ENCODE measurements at places on chromosomes 5 and 9.

- no peaks in the 10 kb centered on the region for H3K4me1 ChIP-seq
- no peaks in the 10 kb centered on the region for H3K27me3 ChIP-seq
- no peak for DNase-seq
- no peaks in the 10 kb centered on the region for H3K36me3 ChIP-seq
Measured at GRCh38 chr9:111001526-111001925, 36.7 kb downstream of the LPAR1 start.

DNA sequence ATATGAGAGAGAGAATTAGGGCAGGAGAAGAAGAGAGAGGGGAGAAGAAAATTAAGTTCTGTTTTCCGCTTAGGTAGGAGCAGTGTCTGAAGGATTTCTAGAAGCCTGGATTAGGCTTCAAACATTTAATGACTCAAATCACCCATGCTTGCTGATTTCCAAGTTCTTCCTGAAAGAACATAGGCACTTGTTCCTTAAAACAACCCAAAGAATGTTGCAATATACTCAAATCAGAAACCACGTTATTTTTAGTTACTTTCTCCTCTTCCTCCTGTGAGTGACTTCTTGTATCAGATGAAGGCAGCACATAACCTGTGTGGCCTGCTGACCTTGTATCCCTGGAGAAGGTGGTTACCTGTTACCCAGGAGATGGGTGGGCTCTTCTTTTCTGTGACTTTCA is 351.5 kb upstream of the KLF4 start:
- H3K4me3 ChIP-seq = no peak overlapping the region
- no peaks in the 10 kb centered on the region for H3K36me3 ChIP-seq
- no peaks in the 10 kb centered on the region for H3K27me3 ChIP-seq
- DNase-seq = no peak

DNA sequence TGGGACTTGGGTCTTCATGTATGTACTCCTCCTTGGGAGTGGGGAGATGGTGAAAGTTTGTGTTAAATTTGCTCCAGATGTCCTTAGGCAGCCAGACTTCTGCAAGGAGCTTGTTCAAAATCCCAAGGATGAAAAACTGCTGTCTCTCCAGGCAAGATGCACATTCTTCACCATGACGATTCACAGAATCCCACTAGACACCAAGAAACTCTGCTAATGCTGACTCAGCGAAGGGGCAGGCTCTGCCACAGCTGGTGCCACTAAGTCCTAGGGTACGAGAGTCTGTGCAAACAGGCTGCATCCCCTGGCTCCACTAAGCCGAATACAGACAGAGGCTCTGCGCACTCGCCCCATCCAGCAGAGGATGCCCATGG is 71.1 kb downstream of the OLFM1 start:
- no peak overlapping the region for H3K4me3 ChIP-seq
- no peak overlapping the region for H3K27ac ChIP-seq
- peaks cover 84% of the 10 kb centered on the region for H3K27me3 ChIP-seq

DNA sequence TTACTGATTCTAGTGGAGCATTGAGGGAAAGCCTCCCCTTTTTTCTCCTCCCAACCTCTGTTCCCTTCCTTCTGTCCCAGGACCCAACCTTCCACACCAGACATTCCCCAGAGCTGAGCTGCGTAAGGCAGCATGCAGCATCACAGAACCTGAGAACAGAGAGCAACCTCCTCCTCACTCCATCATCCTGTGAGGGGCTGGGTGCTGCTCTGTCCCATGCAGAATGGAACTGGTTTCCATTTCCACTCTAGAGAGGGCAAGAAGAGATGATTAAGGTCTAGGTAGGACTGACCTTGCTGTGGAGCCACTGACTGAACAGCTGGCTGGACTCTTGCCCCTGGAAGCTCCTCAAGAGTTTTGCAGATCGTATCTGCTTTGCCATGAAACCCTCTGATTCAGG is 30.1 kb upstream of the IL7R start:
- H3K4me3 ChIP-seq = no peak overlapping the region
- no peaks in the 10 kb centered on the region for H3K36me3 ChIP-seq
- no peak overlapping the region for H3K27ac ChIP-seq
- H3K27me3 ChIP-seq = no peaks in the 10 kb centered on the region
- no peaks in the 10 kb centered on the region for H3K4me1 ChIP-seq

DNA sequence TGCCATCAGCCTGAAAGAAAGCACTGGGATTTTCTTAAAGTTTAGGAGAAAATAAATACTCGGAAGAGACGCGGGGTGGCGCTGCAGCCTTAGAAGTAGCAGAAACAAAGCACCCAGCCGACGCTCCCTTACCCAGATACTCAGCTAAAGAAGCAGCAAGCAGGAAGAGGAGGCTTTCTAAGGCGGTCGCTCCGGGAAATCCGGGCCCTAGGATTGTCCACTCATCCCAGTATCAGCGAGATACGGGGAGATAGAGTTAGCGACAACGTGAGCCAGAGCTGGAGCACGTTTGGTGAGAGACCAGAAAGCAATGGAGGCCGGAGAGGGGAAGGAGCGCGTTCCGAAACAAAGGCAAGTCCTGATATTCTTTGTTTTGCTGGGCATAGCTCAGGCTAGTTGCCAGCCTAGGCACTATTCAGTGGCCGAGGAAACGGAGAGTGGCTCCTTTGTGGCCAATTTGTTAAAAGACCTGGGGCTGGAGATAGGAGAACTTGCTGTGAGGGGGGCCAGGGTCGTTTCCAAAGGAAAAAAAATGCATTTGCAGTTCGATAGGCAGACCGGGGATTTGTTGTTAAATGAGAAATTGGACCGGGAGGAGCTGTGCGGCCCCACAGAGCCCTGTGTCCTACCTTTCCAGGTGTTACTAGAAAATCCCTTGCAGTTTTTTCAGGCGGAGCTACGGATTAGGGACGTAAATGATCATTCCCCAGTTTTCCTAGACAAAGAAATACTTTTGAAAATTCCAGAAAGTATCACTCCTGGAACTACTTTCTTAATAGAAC is at the start of gene PCDHB2:
PCDHB2 (plus strand) TSS at position 135 of the 782 bp plus-strand sequence; CDS start at position 311, 176 bp downstream.
- H3K27ac ChIP-seq = no peak within 1 kb of the TSS
- no peaks in the 10 kb centered on the region for H3K36me3 ChIP-seq
- no peaks in the 10 kb centered on the region for H3K27me3 ChIP-seq
- H3K4me3 ChIP-seq = peak within 1 kb of the TSS; percentile 50
- H3K4me1 ChIP-seq = no peaks in the 10 kb centered on the region

GRCh38 chr5:20323323-20323722 is 335.3 kb upstream of the CDH18 start:
- no peaks in the 10 kb centered on the region for H3K27me3 ChIP-seq
- H3K36me3 ChIP-seq = no peaks in the 10 kb centered on the region
- no peak overlapping the region for H3K4me3 ChIP-seq
- DNase-seq = no peak
- no peak overlapping the region for H3K27ac ChIP-seq

GRCh38 chr9:120911295-120911837 is 15.2 kb downstream of the TRAF1 start:
- H3K27ac ChIP-seq = no peak overlapping the region
- no peak for DNase-seq
- no peaks in the 10 kb centered on the region for H3K27me3 ChIP-seq
- no peaks in the 10 kb centered on the region for H3K36me3 ChIP-seq

GRCh38 chr5:150429410-150429873 is 16.7 kb upstream of the CD74 start:
- no peak for DNase-seq
- no peaks in the 10 kb centered on the region for H3K4me1 ChIP-seq
- no peaks in the 10 kb centered on the region for H3K36me3 ChIP-seq
- H3K27ac ChIP-seq = no peak overlapping the region
- no peak overlapping the region for H3K4me3 ChIP-seq

DNA sequence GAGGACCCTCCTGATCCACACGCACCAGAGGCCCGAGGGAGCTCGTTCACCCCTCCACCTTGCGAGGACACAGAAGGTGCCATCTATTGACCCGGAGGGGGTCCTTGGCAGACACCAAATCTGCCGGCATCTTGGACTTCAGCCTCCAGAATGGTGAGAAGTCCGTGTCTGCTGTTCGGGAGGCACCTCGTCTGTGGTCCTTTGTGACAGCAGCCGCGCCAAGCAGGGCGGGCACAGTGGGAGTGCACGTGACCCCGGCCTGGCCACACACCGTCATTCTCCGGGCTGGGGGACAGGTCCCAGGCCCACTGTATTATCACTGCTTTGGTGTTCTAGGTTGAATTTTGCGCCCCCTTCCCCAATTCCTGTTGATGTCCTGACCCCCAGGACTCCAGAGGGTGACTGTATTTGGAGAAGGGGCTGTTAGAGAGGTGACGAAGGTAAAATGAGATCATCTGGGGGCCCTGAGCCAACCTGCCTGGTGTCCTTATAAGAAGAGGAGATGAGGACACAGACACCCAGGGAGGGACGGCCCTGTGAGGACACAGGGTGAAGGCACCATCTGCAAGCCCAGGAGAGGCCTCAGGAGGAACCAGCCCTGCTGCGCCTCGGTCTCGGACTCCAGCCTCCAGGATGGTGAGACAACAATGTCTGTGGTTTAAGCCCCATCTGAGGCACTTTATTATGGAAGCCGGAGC is 15.7 kb downstream of the LPCAT1 start:
- no peak overlapping the region for H3K27ac ChIP-seq
- peaks cover 20% of the 10 kb centered on the region for H3K4me1 ChIP-seq
- H3K36me3 ChIP-seq = peaks cover 6% of the 10 kb centered on the region
- no peak for DNase-seq

- no peak overlapping the region for H3K4me3 ChIP-seq
- H3K27ac ChIP-seq = no peak overlapping the region
- H3K27me3 ChIP-seq = peaks cover 24% of the 10 kb centered on the region
- peak; percentile 90 for DNase-seq
Measured at GRCh38 chr9:137150617-137151457, 11.9 kb downstream of the GRIN1 start.

DNA sequence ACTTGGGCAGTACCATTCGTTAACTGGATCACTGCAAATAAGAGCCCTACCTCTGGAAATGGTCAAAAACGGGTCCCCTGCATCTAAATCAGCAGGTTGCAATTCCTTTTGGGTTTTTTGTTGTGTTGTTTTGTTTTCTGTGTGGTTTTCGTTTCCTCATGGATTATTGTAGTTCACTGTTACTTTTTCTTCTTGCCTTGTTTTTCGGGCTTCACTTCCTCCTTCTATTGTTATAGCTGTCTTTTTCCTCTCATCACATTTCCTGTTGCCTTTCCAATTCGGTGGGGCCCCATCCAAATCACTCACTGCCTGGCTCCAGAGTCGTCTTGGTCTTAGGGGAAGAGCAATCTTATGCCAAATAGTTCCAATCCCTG is 8.7 kb upstream of the SSBP2 start:
- H3K27me3 ChIP-seq = no peaks in the 10 kb centered on the region
- H3K4me1 ChIP-seq = peaks cover 5% of the 10 kb centered on the region
- H3K27ac ChIP-seq = no peak overlapping the region
- DNase-seq = no peak
- no peaks in the 10 kb centered on the region for H3K36me3 ChIP-seq
- no peak overlapping the region for H3K4me3 ChIP-seq

GRCh38 chr9:88835038-88835466 is 156.2 kb upstream of the S1PR3 start:
- H3K27ac ChIP-seq = no peak overlapping the region
- H3K4me3 ChIP-seq = no peak overlapping the region
- no peaks in the 10 kb centered on the region for H3K36me3 ChIP-seq
- peaks cover 8% of the 10 kb centered on the region for H3K27me3 ChIP-seq
- peak; percentile 80 for DNase-seq

DNA sequence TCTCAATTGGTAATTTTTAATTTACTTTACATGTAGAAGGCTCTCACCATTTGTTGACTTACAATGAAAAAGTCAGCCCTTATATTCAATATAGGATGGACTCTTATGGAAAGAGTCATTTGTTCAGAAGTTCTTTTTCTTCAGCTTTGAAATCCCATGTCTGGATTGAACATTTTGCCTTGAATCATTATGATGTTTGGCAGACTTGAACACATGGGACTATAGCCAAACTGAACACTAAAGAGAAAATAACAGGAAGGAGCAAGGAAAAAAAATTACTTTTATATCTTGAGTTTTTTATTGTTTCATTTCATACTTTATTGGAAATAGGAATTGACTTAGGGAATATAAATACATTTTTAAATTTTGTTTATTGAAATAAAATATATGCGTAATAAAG is 1503.0 kb downstream of the EFNA5 start:
- H3K27me3 ChIP-seq = no peaks in the 10 kb centered on the region
- H3K4me3 ChIP-seq = no peak overlapping the region
- no peak overlapping the region for H3K27ac ChIP-seq
- DNase-seq = no peak
- H3K36me3 ChIP-seq = no peaks in the 10 kb centered on the region
- no peaks in the 10 kb centered on the region for H3K4me1 ChIP-seq

GRCh38 chr5:75734913-75735789 is 17.9 kb upstream of the POC5 start:
- DNase-seq = peak; percentile 65
- H3K4me1 ChIP-seq = peaks cover 8% of the 10 kb centered on the region
- no peak overlapping the region for H3K4me3 ChIP-seq
- no peaks in the 10 kb centered on the region for H3K27me3 ChIP-seq
- H3K27ac ChIP-seq = no peak overlapping the region

GRCh38 chr5:64298586-64298985 is 132.9 kb downstream of the RNF180 start:
- no peak for DNase-seq
- H3K4me1 ChIP-seq = no peaks in the 10 kb centered on the region
- no peaks in the 10 kb centered on the region for H3K27me3 ChIP-seq
- no peaks in the 10 kb centered on the region for H3K36me3 ChIP-seq

- no peaks in the 10 kb centered on the region for H3K4me1 ChIP-seq
- H3K36me3 ChIP-seq = no peaks in the 10 kb centered on the region
- no peak overlapping the region for H3K4me3 ChIP-seq
Measured at GRCh38 chr5:153699035-153699434, 208.6 kb downstream of the GRIA1 start.

DNA sequence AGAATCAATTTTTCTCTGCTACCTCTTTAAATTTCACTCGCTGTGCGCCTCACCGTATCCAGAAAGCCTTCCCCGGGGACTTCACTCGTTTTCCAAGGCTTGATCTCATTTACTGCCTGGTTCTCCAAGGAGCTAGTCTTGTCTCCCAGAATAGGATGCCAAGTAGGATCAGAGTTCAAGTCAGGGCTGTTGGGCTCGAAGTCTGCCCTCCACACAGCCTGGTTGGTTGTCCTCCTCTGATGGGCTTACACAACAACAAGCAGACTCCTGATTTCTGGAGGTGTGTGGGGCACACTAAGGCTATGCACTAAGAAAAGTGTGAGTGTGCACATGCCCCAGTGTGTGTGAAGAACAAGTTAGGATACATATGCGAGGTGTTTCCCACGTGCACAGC is 14.0 kb upstream of the TNIP1 start:
- peak overlapping the region; percentile 85 for H3K27ac ChIP-seq
- DNase-seq = no peak
- peaks cover 42% of the 10 kb centered on the region for H3K4me1 ChIP-seq
- H3K36me3 ChIP-seq = no peaks in the 10 kb centered on the region
- H3K27me3 ChIP-seq = no peaks in the 10 kb centered on the region

GRCh38 chr5:134406390-134406789 is 5.3 kb downstream of the CDKN2AIPNL start:
- H3K4me3 ChIP-seq = no peak overlapping the region
- no peaks in the 10 kb centered on the region for H3K27me3 ChIP-seq

DNA sequence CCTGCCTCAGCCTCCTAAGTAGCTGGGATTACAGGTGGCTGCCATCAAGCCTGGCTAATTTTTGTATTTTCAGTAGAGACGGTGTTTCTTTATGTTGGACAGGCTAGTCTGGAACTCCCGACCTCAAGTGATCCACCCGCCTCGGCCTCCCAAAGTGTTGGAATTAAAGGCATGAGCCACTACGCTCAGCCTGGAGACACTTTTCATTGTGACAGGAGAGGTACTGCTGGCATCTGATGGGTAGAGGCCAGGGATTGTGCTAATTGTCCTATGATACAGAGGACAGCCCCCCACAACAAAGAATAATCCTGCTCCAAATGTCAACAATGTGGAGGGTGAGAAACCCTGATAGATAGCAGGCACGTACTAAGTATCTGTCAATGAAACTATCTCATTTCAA is 91.3 kb upstream of the SLC25A48 start:
- H3K4me3 ChIP-seq = no peak overlapping the region
- H3K4me1 ChIP-seq = peaks cover 14% of the 10 kb centered on the region
- H3K27ac ChIP-seq = no peak overlapping the region
- H3K27me3 ChIP-seq = no peaks in the 10 kb centered on the region
- H3K36me3 ChIP-seq = no peaks in the 10 kb centered on the region
